ACHN (cell line): ENCODE measurements at places on chromosomes 7 and 10.
A peak's percentile ranks its signal among the peaks of the same experiment; 100 is the strongest.

- no peak for DNase-seq
Observed at GRCh38 chr7:121080257-121080912, 91.9 kb downstream of the CPED1 start.

GRCh38 chr10:72173619-72174296 lies 42.1 kb upstream of the ANAPC16 start:
- peak; percentile 60 for DNase-seq

DNA sequence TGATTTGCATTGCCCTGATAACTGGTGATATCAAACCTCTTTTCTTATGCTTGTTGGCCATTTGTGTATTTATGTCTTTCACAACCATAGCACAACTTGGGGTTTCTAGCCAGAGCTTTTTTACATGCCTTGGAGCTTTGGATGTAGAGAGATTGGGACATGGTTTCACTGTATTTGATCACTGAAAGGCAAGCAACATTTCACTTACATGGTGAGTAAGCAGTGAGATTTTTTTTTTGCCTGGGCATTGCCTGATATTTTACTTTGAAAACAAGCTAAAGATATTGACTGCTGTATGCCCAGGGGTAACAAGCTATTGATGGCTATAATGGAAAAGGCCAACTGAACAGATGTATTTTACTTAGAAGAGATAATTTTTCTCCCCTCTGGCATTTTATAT lies 259.0 kb downstream of the PHTF2 start:
- no peak for DNase-seq

DNA sequence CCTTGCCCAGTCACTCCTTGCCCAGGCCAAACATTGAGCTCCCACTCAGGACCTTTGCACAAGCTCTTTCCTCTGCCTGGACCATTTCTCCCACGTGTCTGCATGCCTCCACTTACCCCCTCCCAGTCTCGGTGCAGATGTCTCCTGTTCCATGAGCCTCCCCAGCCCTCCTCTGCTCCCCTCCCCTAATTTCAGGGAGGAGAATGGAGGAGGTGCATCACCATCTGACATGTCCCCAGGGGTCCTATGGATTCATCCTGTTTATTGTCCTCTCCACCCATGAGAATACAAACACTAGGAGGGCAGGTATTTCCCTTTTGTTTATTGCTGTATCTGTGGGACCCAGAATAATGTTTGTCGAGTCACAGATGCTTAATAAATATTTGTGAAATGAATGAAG lies 8.6 kb upstream of the GRID2IP start:
- no peak for DNase-seq

DNA sequence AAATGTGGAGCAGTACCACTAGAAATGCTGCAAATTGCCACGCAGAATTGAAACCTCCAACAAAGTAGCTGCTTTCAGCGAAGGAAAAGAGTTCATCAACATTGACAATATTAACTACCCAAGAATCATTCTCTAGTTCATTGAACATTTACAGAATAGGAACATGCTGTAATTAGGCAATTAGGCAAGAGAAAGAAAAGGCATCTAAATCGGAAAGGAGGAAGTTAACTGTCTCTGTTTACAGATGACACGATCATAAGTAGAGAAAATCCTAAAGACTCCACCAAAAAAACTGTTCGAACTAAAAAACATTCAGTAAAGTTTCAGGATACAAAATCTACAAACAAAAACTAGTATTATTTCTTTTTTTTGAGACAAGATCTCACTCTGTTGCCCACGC lies 8.9 kb upstream of the PKD1L1 start:
- no peak for DNase-seq

- no peak for DNase-seq
Observed at GRCh38 chr7:80736371-80737125, 98.1 kb downstream of the CD36 start.

DNA sequence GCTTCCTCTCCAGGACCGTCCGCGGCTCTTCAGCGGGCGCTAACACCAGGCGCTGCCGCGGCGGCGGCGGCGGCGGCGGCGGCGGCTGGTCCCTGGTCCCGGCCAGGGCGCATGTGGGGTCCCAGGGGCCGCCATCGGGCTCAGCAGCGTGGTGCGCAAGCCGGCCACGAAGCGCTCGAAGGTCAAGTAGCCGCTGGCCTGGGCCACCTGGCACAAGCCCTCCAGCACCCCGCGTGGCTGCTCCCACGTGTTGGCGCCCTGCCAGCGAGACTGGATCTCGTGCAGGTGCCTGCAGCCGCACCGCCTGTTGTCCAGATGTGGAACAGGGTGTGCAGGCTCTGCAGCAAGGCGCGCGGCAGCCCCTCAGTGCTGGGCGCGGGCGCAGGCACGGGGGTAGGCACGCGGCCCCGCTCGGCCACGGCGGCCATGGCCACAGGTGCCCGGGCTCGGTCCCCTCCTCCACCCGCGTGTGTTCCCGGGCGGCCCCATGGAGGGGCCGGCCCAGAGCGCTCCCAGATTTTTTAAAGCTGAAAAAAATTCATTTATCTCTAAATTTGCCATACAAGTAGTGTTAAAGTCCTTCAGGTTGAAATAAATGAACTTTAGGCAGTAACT lies 884.2 kb upstream of the ZNF722 start:
- no peak for DNase-seq

- peak; percentile 61 for DNase-seq
Observed at GRCh38 chr10:61896854-61897661, 4.4 kb upstream of the ARID5B start.

GRCh38 chr10:125029584-125030242 lies 87.8 kb downstream of the ZRANB1 start:
- DNase-seq, result no peak

DNA sequence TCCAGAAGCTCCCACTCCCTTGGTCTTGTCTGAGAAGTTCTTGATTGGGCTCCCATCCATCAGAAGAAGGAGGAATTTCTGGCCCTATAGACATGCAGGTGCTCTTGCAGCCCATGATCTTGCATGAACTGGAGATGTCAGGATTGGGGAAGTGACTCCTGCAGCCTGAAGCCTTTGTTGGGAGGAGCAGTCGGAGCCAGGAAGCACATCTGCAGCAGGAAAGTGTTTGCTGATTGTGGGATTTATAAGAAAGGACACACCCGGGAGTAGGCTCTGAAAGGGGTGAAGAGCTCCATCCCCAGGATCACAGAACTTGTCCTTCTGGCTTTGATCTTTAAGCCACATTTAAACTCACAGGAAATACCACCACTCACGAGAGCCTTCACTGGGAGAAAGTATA lies 185.2 kb downstream of the DYNC1I1 start:
- no peak for DNase-seq

DNA sequence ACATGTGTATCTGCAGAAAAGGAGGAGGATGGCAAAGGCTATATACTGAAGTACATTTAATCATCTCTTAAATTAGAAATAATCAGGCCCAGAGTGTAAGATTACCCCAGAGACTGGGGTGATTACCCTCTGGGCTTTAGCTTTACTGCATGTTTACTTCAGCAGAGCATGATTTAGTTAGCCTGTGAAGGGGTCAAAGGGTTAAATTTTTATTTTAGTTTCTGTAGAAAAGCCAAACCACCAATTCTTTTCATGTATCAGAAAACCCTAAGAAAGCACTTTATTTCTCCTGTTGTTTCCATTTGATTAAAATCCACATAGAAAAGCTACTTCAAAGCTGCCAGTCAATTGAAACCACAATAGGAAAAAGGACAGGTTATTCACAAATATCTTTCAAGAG lies 101.5 kb upstream of the LSM8 start:
- no peak for DNase-seq

DNA sequence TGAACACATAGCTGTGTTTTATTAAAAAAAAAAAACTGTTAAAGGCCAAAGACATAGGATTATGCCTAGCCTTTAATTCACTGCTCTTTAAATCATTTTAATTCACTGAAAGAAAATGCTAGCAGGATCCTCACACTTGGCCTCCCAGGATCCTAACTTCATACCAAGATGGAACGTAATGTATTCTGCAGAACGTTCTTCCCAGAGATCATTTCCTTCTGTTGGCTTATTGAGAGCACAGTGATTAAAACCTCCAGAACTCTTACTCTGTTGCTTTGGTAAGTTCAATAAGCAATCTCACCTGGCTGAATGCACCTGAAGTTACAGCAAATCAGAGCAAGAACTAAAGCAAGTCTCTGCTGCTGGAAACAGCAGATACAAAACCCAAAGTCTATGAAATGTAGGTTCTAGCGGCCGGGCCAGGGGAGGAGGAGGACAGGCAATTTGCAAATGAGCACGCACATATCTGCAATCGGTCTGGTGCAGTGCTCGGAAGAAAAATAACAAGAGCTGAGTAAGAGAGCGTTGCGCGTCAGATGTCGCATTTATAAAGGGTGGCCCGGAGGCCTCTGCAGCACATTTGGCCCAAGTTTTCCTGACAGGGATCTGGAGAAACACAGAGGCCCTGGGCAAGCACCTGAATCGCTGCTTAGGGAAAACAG lies 193.9 kb downstream of the FAM107B start:
- no peak for DNase-seq

DNA sequence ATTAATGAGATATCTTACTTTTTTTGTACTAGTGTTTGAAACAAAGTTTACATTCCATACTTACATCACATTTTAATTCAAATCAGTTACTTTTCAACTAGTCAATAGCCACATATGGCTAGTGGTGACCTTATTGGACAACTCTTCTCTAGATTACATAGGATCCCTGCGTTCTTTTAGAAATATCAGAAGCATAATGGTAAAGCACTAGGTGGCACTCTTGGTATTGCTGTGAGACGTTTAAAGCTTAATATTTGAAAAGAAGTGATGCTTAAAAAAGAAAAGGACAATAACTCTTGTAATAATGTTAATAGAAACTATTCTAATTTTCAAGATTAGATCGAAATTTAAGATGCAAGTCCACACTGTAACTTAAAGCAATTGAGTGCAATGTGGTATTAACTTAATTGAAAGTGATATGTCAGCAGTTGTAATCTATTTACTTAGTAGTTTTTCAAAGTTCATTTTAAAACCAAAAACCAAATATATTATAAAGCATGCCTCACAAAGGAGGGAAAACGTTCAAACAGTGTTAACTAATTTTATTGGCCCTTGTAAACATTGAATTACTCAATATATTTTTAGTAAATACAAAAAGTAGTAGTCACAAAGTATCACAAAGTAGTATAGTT lies 339.1 kb downstream of the ATRNL1 start:
- DNase-seq, result peak; percentile 71

DNA sequence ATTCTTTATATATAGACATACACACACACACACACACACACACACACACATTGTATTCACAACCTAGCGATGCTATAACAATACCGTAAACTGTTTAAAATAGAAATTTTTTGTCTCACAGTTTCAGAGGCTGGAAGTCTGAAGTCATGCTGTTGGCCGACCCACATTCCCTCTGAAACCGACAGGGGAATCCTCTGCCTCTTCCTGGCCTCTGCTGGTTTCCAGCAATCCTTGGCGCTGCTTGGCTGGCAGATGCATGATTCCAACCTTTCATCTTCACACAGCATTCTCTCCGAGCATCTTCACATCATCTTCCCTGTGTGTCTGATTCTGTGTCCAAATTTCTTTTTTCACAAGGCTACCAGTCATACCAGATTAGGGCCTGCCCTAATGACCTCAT lies 94.8 kb downstream of the CCDC71L start:
- no peak for DNase-seq

- no peak for DNase-seq
Observed at GRCh38 chr7:40582539-40582938, 447.7 kb downstream of the SUGCT start.

- DNase-seq, result no peak
Observed at GRCh38 chr7:135386776-135387175, 123.1 kb downstream of the CNOT4 start.

GRCh38 chr10:75452997-75453396 lies 21.6 kb downstream of the LRMDA start:
- no peak for DNase-seq

GRCh38 chr7:116971869-116972268 lies 18.6 kb downstream of the ST7 start:
- no peak for DNase-seq

DNA sequence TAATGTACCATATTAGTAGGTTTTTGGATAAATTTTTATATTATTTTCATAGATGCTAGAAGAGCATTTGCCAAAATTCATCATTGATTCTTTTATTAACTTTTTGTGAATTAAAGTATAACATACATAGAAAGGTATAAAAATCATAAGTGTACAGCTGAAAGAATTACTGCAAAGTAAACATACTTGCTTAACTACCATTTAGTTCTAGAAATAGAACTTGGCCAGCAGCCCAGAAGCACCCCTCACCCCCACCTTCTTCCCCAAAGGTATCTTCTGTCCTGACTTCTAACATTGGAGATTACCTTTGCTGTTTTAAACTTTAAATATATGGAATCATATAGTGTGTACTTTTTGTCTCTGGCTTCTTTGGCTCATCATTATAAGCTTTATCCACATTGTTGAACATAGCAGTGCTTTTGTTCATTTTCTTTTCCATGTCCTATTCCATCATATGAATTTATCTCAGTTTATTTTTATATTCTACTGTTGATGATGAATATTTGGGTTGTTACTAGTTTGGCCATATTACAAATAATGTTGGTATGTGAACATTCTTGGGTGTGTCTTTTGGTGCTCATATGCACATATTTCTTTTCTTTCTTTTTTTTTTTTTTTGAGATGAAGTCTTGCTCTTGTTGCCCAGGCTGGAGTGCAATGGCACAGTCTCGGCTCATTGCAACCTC lies 142.8 kb downstream of the ADK start:
- no peak for DNase-seq

DNA sequence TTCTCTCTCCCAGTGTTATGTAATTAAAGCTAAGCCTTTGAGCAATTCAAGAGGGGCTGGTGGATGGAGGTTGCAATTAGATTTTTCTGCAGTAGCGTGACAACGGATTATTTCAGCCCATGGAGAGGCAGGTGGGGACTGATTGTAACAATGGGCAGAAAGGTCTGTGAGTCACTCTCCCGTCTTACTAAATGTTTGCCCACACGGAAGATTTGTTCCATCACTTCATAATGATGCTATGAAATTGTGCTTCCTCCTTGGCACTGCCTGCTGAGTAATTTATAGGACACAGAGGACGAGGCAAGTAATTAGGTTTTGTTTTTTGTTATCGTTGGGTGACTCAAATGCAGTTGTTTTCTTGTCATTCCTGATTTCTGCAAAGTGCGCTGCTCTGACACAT lies 594.5 kb upstream of the DPP6 start:
- no peak for DNase-seq

DNA sequence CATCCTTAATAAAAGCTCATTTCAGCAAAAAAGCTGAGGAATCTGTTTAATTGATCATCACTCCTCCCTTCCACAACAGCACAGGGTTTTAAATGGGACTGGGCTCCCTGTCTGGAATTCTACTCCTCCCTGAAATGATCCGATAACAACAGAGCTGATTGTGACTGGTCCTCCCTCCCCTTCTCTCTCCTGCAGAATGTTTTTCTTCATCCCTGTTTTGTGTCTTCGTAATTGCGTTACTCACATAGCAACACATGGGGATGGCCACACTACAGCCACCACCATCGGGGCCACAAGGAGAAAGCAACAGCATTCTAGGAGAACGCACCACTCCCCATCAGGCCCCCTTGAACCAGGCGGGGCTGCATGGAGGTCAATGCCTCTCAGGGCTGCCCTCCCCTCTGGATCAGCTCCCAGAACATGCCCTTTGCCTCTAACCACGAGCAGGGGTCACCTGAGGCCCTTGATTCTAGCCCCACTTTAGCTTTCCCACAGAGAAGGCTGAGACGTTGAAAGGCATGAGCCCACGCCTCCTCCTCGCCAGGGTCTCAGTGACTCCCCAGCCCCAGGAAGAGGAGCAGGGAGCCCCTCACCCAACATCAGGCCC lies 152.6 kb downstream of the PLXNA4 start:
- no peak for DNase-seq

GRCh38 chr7:6346581-6346980 lies 74.2 kb upstream of the CYTH3 start:
- DNase-seq, result no peak
